MCF 10A (cell line): ENCODE measurements at places on chromosomes 7 and 10. TPM values are rescaled to one million over a fixed set of nuclear protein-coding genes. Genes with fewer than 3 reads are reported as not detected.
A peak's percentile ranks its signal among the peaks of the same experiment; 100 is the strongest.

GRCh38 chr10:124048371-124049290 is 44.8 kb downstream of the CHST15 start:
- H3K4me1 ChIP-seq = peaks cover 24% of the 10 kb centered on the region
- no peaks in the 10 kb centered on the region for H3K27me3 ChIP-seq
- H3K4me3 ChIP-seq = no peak overlapping the region
- peaks cover 24% of the 10 kb centered on the region for H3K36me3 ChIP-seq
- no peak overlapping the region for H3K27ac ChIP-seq
- no peak for DNase-seq

- H3K27ac ChIP-seq = no peak overlapping the region
- no peak for DNase-seq
- peaks cover 38% of the 10 kb centered on the region for H3K27me3 ChIP-seq
- H3K4me1 ChIP-seq = no peaks in the 10 kb centered on the region
- no peak overlapping the region for H3K4me3 ChIP-seq
- H3K36me3 ChIP-seq = no peaks in the 10 kb centered on the region
Measured at GRCh38 chr7:103686763-103687162, 240.8 kb upstream of the SLC26A5 start.

GRCh38 chr7:116963234-116963633 is 9.9 kb downstream of the ST7 start:
- H3K27me3 ChIP-seq = no peaks in the 10 kb centered on the region
- no peak overlapping the region for H3K27ac ChIP-seq
- H3K4me3 ChIP-seq = no peak overlapping the region
- no peaks in the 10 kb centered on the region for H3K36me3 ChIP-seq
- no peaks in the 10 kb centered on the region for H3K4me1 ChIP-seq

- no peak for DNase-seq
- H3K4me1 ChIP-seq = no peaks in the 10 kb centered on the region
- no peak overlapping the region for H3K27ac ChIP-seq
- no peak overlapping the region for H3K4me3 ChIP-seq
- no peaks in the 10 kb centered on the region for H3K36me3 ChIP-seq
Measured at GRCh38 chr10:110714356-110714755, 70.2 kb downstream of the RBM20 start.

CALCR gene
- not detected in 2 replicates for total RNA-seq

- H3K36me3 ChIP-seq = no peaks in the 10 kb centered on the region
- no peak for DNase-seq
- H3K4me1 ChIP-seq = peaks cover 6% of the 10 kb centered on the region
- H3K27me3 ChIP-seq = no peaks in the 10 kb centered on the region
- no peak overlapping the region for H3K4me3 ChIP-seq
Measured at GRCh38 chr7:37440738-37441385, 7.8 kb downstream of the ELMO1 start.

DNA sequence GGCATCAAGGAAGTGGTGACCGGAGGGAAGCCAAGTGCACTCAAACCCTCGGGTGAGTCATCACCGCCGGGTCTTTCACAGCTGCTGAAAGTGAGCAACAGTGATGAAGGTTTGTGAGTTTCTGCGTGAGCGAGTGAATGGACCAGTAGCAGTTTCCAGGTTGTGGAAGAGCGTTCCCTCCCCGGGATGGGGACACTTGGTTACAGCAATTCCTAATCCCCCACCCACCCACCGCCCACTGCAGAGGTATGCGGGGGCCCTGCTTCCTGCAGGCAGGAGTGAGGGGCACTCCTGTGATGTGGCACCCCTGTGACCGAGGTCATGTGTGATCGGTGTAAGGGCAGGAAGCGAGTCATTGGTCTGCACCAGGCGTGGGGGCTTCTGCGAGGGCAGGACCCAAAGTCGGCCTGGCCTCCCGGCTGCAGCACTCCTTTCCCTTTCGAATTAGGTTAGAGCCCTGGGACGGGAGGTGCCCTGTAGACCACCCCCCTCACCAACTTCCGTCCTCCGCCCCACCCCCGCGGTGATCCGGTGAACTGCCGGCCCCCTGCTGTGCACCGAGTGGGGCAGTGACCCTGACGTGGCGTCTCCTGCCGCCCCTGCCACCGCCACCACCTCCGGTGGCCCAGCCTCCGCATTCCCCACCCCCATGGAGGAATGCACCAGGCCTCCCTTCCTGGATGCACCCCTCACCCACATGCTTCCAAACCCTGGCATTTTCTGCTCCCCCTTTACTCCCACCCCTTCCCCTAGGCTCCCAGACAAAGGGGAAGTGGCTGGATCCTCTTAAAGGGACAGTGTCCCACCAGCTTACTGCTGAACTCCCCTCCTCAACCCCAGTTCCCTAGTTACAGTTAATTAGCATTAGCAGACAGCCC is 10.9 kb downstream of the LIMK1 start:
- H3K4me3 ChIP-seq = no peak overlapping the region
- peak overlapping the region; percentile 39 for H3K27ac ChIP-seq
- no peaks in the 10 kb centered on the region for H3K27me3 ChIP-seq
- peaks cover 19% of the 10 kb centered on the region for H3K4me1 ChIP-seq
- peaks cover 19% of the 10 kb centered on the region for H3K36me3 ChIP-seq
- DNase-seq = peak; percentile 91

DNA sequence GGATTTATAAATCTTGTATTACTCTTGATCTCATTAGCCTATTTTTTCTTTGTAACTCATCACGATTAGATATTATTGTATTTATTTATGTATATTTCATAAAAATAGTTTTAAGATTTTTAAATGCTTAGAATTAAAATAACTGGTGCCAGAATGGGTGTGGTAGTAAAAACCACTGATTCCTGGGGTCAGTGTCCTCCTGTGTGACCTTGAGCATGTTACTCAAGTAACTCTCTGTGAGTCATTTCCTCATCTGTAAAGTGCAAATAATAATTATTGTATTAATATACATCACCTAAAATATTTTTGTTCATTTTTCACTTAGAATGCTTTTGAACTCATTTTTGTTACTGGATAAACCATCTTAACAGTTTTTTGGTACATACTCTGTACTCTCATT is 91.3 kb upstream of the TMEM229A start:
- H3K36me3 ChIP-seq = no peaks in the 10 kb centered on the region
- H3K4me1 ChIP-seq = no peaks in the 10 kb centered on the region
- H3K4me3 ChIP-seq = no peak overlapping the region
- no peak overlapping the region for H3K27ac ChIP-seq
- no peaks in the 10 kb centered on the region for H3K27me3 ChIP-seq

DNA sequence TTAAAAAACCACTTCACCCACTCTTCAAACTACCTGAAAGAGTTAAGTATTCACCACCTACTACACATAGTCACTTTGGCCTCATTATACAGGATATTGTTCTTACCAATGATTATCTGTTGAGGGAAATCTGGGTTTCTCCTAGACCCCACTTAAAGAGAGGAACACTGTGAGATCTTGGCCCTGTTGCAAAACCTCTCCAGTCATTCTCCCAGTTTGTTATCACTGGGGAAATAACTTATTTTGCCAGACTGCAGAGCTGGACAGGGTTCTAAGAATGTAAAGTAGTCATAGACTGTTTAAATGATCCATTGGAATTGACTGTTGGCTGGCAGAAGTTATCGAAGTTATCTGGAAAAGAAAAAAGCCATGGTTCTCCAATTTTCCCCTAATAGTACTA is 143.8 kb downstream of the HGF start:
- H3K27ac ChIP-seq = no peak overlapping the region
- peaks cover 14% of the 10 kb centered on the region for H3K4me1 ChIP-seq
- DNase-seq = no peak
